ELR (cell line): ENCODE measurements at places on chromosomes 12 and 14.

DNA sequence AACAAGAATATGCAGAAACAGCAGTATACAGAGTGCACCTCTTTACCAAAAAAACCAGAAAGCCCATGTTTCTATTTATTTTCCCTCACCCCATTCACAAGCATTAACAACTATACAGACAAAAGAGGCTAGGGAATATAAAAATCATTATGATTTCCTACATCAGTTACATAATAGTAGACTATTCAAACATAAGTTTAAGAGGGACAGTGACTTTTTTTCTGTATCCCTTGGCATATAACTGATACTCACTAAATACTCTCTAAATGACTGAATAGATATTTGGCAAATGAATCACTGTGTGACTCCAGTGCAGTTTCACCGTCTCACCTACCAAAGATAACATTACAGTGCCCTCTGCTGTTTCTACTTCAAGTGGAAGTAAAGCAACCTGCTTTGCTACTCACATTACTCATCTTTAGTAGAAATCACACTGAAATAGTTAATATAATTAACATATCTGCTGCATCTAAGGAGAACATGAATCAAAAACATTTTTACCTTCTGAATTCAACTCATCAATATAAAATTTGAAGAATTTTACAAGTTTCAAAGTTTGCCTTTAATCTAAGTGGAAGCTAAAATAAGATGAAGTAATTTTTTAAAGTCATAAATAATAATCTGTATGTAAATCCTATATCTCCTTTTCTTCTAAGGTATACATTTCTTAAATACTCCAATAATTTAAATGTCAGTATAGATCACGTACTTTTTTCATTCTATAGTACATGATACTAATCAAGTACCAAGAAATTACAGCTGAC, 103.8 kb downstream of the OSBPL8 start:
- DNase-seq, result peak; percentile 96

DNA sequence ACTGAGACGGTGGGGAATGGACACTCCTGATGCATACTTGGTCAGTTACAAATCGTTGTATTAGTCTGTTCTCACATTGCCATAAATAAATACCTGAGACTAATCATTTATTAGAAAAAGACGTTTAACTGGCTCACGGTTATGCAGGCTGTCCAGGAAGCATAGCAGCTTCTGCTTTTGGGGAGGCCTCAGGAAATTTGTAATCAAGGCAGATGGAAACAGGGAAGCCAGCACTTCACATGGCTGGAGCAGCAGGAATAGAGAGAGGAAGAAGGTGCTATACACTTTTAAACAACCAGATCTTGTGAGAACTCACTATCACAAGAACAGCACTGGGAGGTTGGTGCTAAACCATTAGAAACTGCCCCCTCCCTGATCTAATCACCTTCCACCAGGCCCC, 418.2 kb downstream of the FLRT2 start:
- DNase-seq, result no peak

GRCh38 chr12:44385964-44386363, 490.2 kb downstream of the NELL2 start:
- DNase-seq, result no peak

- no peak for DNase-seq
Measured at GRCh38 chr12:2169940-2170339, 117.2 kb downstream of the CACNA1C start.

DNA sequence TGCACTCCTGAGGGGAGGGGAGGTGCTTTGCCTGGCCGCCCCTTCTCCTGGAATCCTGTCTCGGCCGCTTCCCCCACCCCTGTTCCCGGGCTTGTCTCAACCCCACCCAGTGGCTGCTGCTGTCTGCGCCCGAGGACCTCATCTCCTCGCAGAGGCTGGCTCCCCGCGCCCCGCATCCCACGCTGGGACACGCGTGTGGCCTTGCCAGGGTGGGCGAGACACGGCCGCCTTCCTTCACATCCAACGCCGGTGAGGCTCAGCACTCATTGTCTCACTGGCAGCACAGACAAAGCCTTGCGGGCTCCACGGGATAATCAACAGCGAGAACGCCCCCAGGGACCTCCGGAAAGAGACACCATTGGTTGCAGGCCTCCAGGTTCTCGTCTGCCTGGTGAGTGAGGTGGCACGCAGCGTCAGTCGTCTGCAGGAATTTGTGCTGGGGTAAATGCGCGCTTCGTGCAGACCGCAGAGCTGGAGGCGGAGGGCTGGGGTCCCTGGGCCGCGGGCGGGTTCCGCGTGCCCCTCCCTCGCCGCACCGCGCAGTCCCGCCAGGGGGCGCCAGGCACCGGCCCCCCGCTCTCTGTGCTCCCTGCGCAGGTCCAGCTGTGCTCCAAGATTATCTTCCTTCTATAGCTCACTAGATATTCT, 26.8 kb downstream of the CCDC177 start:
- peak; percentile 26 for DNase-seq

- peak; percentile 59 for DNase-seq
Measured at GRCh38 chr12:14185427-14186192, 179.9 kb upstream of the ATF7IP start.

GRCh38 chr14:51901475-51902024, 41.1 kb downstream of the GNG2 start:
- no peak for DNase-seq

DNA sequence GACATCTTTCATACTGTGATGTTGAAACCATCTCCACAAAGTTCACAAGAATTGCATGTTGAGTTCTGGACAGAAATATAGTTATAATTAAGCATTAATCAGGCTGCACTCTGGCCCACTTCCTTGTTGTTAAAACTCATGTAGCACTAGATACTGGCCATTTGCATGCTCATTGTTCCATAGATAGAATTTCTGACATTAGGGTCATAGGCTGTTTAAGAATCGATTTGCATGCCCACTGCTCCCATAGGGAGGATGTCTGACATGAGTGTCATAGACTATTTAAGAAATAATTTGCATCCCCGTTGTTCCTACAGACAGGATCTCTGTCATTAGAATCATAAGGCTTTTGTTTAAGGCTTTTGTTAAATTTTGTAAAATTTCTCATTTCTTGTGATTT, 50.2 kb downstream of the MYF5 start:
- DNase-seq, result no peak

DNA sequence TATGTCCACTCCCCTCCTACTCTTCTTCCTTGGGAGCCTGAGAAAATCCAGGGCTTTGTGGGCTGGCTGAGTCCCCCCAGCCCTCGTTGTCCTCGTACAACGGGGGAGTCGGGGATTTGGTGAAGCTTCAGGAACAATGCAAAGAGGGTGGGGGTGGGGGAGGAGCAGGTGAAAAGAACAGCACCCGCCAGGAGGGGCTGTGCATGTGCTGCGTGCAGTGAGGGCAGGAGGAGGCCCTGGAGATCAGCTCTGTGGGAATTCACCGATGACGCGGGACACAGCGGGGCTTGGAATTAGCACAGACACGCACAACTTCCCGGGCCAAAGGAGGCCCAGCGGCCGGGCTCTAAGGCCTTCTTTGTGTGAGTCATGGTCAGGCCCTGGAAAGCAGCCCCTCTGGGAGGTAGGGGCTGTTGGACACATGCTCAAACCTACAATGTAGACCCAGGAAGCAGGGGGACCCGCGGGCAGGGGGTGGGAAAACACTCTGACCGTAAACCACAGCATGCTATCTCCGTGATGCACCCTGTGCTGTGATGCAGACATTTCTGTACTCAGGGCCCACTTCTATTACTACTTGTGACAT, 32.8 kb downstream of the RBM19 start:
- no peak for DNase-seq

DNA sequence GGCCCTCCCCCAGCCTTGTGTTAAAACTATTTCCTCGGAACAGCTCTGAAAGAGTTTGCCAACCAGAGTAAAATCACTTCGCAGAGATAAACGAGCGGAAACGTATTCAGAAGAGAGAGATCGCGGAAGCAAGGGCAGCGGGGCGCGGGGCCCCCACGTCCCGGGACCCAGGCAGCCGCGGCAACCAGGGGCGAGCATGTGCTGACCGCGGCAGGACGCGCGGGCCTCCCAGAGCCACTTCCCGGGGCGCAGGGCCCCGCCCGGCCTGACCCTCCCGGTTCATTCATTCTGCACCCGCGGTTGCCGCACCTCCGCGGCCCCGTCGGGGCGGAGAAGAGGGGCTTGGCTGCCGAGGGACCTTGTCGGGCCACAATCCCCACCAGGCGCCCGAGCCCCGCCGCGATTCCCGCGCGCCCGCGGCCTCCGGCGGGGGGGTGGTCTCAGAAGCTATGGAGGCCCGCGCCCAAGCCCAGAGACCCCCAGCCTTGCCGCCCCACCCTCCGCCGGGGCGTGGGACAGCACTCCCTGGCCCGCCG, 598 bp downstream of the UBE2N start:
- DNase-seq, result peak; percentile 55

- DNase-seq, result peak; percentile 56
Measured at GRCh38 chr12:15829949-15830348, 40.8 kb upstream of the EPS8 start.

GRCh38 chr12:31407562-31407961, 81.6 kb upstream of the SINHCAF start:
- DNase-seq, result no peak

DNA sequence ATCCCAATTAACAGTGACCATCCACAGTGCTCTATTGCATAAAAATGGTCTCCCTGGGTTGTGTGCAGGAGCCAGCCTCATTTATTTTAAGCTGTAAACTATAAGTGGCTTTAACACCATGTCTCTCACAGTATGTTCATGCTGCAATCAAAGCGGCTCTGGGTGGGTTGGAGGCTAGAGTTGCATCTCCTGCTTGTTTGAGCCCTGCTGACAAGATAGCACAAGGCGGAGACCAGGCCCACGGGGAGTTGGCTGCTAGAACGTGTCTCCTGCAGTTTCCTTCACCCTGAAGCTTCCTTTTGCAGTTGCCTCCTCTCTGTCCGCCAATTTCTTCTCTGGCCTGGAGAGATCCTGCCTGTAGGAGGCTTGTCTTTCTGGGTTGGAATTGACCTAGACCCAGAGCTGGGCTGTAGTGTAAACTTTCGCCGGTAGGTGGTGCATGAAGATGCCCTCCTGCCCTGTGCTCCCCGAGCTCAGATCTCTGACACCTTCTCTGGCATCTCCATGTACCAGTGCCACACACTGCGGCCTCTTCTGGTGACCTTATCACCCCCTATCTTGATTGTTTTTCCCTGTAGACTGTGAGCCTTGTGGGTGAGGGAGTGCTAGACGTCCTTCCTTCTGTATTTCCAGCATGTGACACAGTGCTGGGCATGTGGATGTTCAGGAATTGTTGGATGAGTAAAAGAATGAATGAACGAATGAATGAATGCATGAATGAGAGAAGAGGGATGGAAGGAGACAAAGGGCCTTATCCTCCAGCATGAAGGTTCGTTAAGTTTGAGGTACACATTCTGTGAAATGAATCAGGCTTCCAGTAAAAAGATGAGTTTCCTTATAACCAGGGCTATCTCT, 10.4 kb downstream of the OTUB2 start:
- peak; percentile 88 for DNase-seq

- DNase-seq, result no peak
Measured at GRCh38 chr14:31212893-31213292, 5.3 kb upstream of the HECTD1 start.

DNA sequence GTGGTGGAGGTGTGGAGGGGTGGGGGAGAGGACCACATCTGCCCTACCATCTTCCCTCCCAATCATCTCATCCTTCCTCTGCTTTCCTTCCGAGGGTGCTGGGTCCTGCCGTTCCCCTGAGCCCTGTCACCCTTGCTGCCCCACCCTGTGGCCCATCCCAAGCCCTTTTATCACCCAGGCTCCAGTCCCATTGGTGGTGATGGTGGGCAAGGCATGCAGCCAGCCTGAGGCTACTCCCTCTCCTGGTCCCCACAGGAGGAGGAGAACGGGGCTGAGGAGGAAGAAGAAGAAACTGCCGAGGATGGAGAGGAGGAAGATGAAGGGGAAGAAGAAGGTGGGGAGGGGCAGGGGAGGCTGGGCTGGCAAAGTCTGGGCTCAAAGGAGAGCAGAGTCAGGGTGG, 2.7 kb upstream of the LAG3 start:
- no peak for DNase-seq

DNA sequence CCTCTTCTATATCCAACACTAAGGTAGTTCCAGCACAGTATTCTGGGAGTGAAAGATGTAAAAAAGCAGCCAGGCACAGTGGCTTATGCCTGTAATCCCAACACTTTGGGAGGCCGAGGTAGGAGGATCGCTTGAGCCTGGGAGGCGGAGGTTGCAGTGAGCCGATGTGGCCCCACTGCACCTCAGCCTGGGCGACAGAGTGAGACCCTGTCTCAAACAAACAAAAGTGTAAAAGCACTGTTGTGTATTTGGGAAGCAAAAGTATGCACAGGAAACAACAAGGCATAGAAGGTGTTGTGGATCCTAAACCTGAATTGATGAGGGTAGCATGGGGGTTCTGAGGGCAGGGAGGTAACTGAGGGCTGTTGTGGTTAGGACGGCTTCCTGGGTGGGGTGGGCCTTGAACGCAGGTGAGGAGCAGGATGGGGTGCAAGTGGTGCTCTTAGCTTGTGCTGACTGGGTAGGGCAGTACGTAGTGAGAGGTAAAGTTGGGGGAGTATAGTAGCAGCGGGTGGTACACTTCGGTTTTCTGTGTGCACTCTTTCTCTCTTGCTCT, 64.2 kb downstream of the RASSF3 start:
- DNase-seq, result no peak

- no peak for DNase-seq
Measured at GRCh38 chr12:98182821-98183220, 332.6 kb upstream of the TMPO start.

- DNase-seq, result no peak
Measured at GRCh38 chr14:99516871-99517642, 35.8 kb downstream of the CCNK start.

- DNase-seq, result no peak
Measured at GRCh38 chr12:80714055-80714454, 2.7 kb upstream of the MYF5 start.

DNA sequence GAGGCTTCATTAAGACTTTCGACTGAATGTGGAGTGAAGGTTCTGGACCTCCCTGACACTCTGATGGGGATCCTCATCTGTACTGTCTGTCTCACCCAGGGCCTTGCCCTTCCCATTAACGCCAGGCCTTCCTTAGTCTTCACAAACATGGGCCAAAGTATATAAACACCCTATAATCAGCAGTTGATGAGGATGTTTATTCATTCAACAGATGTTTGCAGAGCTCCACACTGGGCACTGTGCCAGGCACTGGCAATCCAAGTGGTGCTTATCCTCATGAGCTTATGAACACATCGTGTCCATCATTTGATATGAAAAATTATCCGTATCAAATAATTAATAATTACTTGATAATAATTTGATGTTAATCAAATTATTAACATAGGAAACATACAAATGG, 454.4 kb downstream of the FUT8 start:
- DNase-seq, result no peak
